ENCODE measurements at places on chromosomes 6 and 20. TPM values are rescaled to one million over a fixed set of nuclear protein-coding genes. Genes with fewer than 3 reads are reported as not detected.

The REM1 gene
- 0.14 TPM for total RNA-seq

The FNDC1 gene
- not detected for total RNA-seq

The MYCT1 gene
- 184 TPM for total RNA-seq

The SLC17A3 gene
- total RNA-seq, result not detected

The NAPB gene
- 13.1 TPM for total RNA-seq

The SLC35D3 gene
- not detected for total RNA-seq

The PPP1R3G gene
- 0.36 TPM for total RNA-seq

The FUT9 gene
- not detected for total RNA-seq

The SLC18B1 gene
- 13.4 TPM for total RNA-seq

The DNMT3B gene
- 6.2 TPM for total RNA-seq

The GNRH2 gene
- 0.65 TPM for total RNA-seq

The LZTS3 gene
- total RNA-seq, result 3.2 TPM

The TMEM244 gene
- not detected for total RNA-seq

The MCCD1 gene
- total RNA-seq, result not detected

The KHDC1L gene
- total RNA-seq, result not detected

The PGC gene
- total RNA-seq, result not detected
